ENCODE measurements at places on chromosomes 5 and 9. TPM values are rescaled to one million over a fixed set of nuclear protein-coding genes. Genes with fewer than 3 reads are reported as not detected.

The SETD9 gene
- 6.1 TPM for polyA plus RNA-seq

The CCNJL gene
- not detected for polyA plus RNA-seq

The GRM6 gene
- not detected for polyA plus RNA-seq

The NRG2 gene
- polyA plus RNA-seq: not detected

The CDH6 gene
- polyA plus RNA-seq: not detected

- no peak for DNase-seq
Observed at GRCh38 chr5:87551911-87552310, 139.2 kb upstream of the CCNH start.

DNA sequence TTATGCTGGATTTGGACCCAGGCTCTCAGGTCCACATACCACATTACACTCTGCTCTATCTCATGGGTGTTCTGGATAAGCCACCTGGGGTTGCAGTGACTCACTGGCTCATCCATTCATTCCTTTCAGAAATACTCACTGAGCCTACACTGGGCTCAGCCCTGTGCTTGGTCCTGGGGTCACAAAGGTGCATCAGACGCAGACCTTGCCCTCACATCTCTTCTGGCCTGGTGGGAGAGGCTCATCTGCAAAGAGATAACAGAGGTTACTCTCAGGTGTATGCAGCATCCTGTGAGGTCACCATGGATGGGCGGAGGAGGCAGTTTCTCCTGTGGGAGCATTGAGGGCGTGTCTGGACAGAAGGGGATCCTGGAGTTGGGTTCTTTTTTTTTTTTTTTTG is 12.1 kb downstream of the CDHR2 start:
- no peak for DNase-seq

- no peak for DNase-seq
Observed at GRCh38 chr5:149223081-149223848, 48.4 kb upstream of the AFAP1L1 start.

- DNase-seq: no peak
Observed at GRCh38 chr5:58235299-58235698, 224.6 kb downstream of the PLK2 start.

DNA sequence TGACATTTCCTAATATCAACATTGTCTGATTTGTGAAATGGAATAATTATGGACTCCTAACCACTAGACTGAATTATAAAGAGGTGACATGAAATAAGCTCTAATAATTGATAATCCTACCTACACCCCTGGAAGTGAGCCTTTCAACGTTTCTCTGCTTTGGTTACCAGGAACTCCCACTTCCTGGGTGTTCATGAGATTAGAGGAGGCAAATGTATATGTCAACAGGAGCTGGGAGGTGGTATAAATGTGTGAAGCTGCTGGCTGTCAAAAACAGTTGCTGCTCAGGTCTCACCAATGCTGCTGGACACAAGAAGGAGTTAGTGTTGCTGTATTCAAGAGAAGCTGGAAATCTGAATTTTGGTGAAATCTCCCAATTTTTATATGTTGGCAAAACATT is 96.8 kb downstream of the CAMK4 start:
- DNase-seq: no peak

- no peak for DNase-seq
Observed at GRCh38 chr5:67623078-67623477, 426.5 kb upstream of the CD180 start.

- DNase-seq: peak; percentile 46
Observed at GRCh38 chr5:141641634-141642267, 5.0 kb downstream of the RELL2 start.

- no peak for DNase-seq
Observed at GRCh38 chr5:93610581-93611272, 27.7 kb downstream of the NR2F1 start.

Measured in CD4-positive, CD25-positive, alpha-beta regulatory T cell (primary cell).